Activated CD4-positive, alpha-beta T cell treated with anti-CD3 and anti-CD28 coated beads, Interleukin-10, Interleukin-2, amounts not matched to agents 100 ng/mL and 50 ng/mL, durations not matched to agents 16 hours and 8 hours (primary cell): ENCODE measurements at places on chromosomes 4 and X.

GRCh38 chr4:94641702-94642560, 115.8 kb upstream of the BMPR1B start:
- no peak for DNase-seq

GRCh38 chr4:124803641-124804040, 91.1 kb upstream of the ANKRD50 start:
- DNase-seq = peak; percentile 53

GRCh38 chr4:7425124-7425523, 9.6 kb downstream of the PSAPL1 start:
- no peak for DNase-seq

- no peak for DNase-seq
These were observed 18.4 kb upstream of the CTSO start for GRCh38 chr4:155972098-155972497.

GRCh38 chr4:150411520-150411919, 170.4 kb upstream of the MAB21L2 start:
- DNase-seq = no peak

DNA sequence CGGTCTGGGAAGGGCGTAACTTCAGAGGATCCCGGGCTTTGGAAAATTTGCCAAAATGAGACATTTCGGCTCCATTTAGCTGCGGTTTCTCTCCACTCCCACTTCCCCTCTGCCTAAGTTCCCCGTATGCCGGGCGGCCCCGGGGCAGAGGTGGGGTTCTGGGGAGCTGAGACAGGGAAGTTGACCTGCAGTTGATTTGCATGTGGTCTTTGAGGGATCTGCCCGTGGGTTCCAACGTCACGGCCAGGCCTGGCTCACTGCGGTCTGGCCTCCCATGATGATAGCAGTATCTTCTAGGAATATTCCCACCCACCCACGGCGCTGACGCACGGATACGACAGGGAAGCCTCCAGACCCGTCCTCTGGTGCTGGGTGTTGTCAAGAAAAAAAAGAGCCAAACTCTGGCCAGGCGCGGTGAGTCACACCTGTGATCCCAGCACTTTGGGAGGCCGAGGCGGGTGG, 27.3 kb upstream of the CRLF2 start:
- no peak for DNase-seq

- DNase-seq = no peak
These were observed 7.7 kb upstream of the SLC10A6 start for GRCh38 chr4:86856896-86857295.

DNA sequence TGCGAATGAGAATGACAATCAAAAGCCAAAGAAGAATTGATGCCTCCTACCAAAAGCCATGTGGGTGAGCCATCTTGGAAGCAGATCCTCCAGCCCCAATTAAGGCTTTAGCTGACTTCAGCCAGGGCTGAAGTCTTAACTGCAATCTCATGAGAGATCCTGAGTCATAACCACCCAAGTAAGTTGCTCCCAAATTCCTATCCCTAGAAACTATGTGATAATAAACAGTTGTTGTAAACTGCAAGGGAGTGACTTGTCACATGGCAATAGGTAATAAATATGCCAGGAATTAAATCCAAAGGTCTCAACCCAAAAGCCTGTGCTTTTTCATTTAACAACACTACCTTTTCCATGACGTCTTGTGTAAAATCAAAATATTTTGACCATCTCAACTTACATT, 154.2 kb upstream of the TBL1X start:
- no peak for DNase-seq

DNA sequence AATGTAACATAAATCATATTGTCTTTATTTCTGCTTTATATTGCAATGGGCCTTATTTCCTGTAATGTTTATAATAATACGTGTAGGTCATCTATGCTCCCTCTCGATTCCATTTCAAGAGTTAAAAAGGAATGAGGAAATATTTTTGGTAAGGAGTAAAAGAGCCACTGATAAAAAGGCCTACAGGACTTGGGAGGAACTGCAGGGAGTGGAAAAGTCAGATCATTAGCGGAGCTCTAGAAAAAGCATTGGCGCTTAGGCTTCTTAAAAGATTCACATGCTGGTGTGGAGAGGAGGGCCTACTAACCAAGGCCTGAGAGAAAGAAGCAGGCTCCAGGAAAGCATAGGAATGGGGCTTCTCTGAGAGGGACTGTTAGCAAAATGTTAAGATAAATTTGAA, 82.9 kb upstream of the PNPLA4 start:
- DNase-seq = no peak

GRCh38 chr4:15233626-15234025, 194.2 kb upstream of the C1QTNF7 start:
- DNase-seq = peak; percentile 56

GRCh38 chr4:48109413-48110263, 24.4 kb downstream of the TXK start:
- peak; percentile 66 for DNase-seq

DNA sequence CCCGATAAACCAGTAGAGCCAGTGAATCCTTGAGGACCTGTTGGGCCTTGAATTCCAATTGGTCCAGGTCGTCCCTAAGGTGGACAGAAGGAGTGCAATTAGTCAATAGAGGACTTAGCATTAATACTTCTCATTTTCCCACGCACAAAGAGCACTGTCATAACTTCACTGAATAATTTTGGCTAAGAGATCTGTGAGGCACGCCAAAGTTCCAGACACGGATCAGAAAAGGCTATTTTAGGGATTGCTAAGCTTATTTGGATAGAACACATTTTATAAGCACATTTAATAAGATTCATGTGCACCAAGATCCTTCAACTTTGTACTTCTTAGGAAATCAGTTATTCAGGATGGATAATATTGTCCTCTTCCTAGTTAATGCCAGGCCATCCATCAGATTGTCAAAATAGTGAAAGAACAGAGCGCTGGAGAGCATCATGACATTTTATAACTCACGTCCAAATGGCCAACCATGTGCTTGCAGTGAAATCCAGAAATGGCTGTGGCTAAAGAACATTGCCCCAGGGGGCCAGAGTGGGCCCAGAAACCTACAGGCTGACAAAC, 129.8 kb downstream of the ATG4A start:
- no peak for DNase-seq

GRCh38 chrX:15116900-15117299, 153.0 kb downstream of the ASB9 start:
- DNase-seq = peak; percentile 37

DNA sequence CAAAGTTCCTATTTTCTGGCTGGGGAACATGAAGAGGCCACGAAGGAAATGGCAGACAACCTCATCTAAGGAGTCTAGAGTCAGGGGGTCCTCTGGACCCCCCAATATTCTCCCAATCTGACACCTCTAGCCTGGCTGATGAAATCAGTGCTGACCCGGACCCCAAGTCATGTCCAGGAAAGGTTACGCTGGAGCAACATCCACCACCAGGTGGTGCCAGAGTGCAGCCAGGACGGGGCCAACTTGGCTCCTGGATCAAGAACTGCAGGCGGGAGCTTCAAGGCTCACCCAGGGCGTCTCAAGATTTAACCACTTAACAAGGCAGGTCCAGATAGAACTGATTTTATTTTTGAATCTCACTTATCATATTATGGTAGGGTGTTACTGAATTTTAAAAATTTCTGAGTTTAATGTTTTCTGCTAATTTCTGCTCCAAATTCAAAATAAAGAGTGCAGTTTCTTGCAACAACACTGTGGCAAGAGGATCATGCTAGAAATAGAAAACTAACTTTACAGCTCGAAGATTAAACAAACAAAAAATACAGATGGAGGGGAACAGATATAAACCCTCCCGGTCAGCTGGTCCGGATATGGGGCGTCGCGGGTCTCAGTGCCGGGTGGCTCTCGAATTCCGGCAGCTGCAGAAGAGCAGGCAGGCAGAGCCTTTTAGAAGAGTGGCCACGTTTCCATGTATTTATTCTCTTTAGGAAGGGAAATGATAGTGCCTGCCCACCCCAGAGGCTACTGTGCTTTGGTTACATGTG, 135.5 kb downstream of the AFAP1 start:
- DNase-seq = peak; percentile 86

GRCh38 chr4:12116009-12116552, 687.4 kb upstream of the HS3ST1 start:
- no peak for DNase-seq

GRCh38 chr4:78059524-78059889, 2.4 kb downstream of the FRAS1 start:
- peak; percentile 30 for DNase-seq
